ENCODE measurements at places on chromosomes 13 and 19.
A peak's percentile ranks its signal among the peaks of the same experiment; 100 is the strongest.

DNA sequence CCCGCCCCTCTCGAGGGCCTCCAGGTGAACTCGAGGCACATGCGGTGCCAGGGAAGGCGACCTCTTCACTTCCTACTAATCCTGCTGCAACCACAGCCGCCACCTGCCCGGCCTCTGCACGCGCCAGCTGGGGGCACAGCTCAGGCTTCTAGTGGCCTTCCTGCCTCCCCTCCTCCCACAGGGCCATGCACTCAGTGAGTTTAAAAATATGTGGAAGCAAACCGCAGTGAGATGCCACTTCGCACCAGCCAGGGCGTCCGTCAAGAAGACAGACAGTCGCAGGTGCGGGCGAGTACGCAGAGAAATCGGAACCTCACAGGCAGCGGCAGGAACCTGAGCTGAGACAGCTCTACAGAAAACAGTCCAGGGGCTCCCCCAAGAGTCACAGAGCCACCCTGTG lies 10.4 kb downstream of the LMNB2 start:
- no peak for DNase-seq

- DNase-seq, result no peak
Measured at GRCh38 chr19:41872775-41873647, 4.1 kb upstream of the CD79A start.

GRCh38 chr19:51470966-51471365 lies 7.4 kb upstream of the CEACAM18 start:
- DNase-seq, result no peak

- DNase-seq, result no peak
Measured at GRCh38 chr19:56101095-56101494, 20.0 kb downstream of the ZNF787 start.

- no peak for DNase-seq
Measured at GRCh38 chr13:39451860-39452301, 151.1 kb downstream of the LHFPL6 start.

DNA sequence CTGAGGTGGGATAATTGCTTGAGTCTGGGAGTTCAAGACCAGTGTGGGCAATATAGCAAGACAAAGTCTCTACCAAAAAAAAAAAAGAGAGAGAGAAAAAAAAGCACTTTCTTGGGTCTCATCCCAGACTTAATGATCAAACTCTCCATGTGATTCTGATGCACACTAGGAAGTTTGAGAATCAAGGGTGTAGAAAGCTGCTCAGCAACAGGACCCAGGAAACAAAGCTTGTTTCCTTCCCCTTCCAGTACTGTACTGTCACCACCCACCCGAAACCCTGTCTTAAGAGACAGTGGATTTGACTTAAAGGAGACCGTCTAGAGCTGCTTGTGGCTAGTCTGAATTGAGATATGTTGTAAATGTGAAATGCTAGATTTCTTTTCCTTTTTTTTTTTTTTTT lies 5.8 kb downstream of the MISP3 start:
- DNase-seq, result no peak

DNA sequence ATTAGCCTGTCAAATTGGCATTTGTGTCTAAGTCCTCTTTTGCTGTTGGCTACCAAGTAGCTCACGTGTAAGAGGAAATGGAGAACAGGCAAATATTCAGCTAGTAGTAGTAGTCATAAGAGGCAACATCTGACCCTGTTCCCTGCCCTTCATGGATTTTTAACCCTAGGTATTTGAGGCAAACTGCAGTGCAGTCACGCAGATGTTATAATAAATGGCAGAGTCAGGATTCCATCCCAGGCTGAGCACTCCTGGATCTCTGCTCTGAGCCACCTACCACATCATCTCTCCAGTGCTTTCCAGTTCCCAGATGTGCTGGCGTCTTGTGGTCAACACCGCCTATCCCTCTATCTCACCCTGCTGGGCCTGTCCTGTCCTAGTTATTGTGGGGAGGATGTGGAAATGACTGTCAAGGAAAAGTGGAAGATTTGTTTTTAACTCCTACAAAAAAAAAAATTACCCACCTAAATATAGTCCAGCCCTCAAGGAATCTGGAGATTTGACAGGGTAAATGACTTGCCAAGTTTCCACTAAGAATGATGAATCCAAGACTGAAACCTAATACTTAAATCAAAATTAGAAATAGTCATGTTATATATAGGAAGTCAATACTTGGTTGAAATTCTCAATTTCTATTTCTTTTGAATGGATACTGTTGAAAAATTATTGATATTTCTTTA lies 322.9 kb downstream of the GPC6 start:
- DNase-seq, result no peak

DNA sequence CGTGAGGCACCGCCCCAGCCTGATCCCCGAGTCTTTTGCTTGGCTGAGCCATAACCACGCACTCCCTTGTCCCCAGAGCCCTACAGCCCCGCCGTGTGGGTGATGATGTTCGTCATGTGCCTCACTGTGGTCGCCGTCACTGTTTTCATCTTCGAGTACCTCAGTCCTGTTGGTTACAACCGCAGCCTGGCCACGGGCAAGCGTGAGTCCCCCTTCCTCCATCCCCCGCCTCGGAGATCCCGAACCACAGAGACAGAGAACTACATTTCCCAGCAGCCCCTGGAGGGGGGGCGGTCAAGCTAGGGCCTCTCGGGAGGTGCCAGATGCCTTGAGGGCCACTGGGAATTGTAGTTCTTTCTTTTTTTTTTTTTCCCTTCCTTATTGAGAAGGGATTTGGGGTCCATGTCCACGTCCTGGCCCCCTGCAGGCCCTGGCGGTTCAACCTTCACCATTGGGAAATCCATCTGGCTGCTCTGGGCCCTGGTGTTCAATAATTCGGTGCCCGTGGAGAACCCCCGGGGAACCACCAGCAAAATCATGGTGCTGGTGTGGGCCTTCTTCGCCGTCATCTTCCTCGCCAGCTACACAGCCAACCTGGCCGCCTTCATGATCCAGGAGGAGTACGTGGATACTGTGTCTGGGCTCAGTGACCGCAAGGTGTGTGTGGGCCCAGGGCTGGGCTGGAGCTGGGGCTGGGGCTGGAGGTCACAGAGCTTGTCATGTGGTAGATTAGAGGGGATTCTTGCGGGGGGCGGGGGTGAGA lies 25.9 kb downstream of the GRIN2D start:
- peak; percentile 52 for DNase-seq

Measured in globus pallidus (tissue), 1 donor.